ENCODE measurements at places on chromosomes 3 and 15. TPM values are rescaled to one million over a fixed set of nuclear protein-coding genes. Genes with fewer than 3 reads are reported as not detected.

GRCh38 chr3:129503471-129504291 lies 24.8 kb upstream of the RHO start:
- DNase-seq = no peak

The ABHD17C gene
- 2.0 TPM for total RNA-seq

The CLRN1 gene
- total RNA-seq = not detected

DNA sequence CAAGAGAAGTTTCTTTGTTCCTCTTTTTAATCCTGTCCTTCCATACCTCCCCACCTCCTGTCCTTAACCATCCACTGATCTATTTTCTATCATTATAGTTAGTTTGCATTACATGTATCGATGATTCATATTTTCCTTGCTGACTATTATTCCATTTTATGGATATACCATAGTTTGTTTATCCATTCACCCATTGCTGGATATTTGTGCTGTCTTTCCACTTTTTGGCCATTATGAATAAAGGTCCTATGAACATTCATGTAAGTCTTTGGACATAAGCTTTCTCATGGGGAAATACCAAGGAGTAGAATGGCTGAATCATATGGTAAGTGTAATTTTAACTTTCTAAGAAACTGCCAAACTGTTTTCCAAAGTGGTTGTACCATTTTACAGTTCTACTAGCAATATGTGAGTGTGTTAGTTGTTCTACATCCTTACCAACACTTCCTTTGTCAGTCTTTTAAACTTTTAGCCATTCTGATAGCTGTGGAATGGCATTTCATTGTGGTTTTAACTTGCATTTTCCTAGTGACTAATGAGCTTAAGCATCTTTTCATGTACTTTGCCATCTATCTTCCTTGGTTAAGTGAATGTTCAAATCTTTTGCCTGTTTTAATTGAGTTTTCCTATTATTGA lies 11.7 kb downstream of the ATP6V1A start:
- no peak for DNase-seq

DNA sequence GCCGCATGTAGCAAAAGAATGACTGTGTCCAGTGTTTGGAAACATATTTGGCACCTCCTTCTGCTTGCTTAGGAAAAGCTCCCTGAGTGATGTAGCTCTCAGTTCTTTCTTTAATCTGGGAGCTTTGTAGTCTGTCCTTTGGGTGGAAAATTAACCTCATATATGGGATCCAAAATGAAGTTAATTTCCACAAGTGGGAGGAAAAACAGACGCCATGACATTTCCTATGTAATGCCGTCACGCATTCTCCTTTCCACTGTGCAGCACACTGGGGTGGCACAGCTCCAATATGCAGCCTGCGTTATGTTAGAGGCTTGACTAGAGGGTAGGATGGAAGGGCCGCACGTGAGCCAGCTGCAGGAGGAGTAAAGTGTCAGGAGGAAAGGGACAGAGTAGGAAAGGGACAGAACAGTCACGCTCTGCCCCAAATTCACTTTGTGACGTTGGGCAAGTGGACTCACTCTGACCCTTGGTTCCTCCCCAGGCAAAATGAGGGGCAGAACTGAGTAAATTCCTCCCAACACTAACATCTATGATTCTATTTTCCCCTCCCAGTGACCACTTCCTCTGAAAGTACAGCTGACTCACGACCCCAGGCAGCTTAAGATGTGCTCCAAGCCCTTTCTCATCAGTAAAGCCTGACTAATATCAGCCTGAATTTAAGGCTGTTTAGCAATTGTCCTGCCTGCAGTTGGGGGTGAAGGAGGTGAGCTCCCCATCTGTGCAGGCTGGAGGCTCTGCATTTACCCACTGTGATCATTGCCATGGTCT lies 176.5 kb upstream of the PFN2 start:
- no peak for DNase-seq

The XCR1 gene
- total RNA-seq = 0.08 TPM

DNA sequence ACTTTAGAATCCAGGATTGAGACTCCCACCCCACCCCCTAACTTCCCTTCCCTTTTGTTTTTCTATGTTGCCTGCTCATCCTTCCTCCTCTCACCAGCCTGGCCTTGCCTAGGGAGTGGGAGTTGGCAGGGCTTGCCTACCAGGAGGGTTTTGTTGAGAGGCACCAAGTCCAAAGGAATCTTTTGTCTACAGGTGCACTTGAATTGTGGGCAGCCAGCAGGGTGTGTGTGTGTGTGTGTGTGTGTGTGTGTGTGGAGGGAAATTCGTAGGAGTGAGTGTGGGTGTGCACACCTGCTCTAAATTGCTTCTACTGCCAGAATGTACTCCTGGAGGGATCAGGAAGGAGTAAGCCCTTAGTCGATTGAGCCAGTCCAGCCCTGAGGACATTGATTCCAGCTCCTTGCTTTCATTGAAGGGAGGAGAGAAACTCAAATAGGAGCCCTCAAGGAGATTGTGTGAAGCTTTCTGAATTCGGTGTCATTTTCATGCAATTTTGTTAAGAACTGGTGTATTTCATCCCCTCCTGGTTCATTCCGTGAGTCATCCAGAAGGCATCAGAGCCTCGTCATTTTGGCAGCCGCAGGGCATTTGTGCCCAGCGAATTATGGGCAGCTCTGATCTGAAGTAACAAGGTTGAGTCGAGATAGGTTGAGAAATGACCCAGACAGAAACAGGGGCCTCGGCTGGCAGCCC lies 112.1 kb downstream of the SLCO3A1 start:
- no peak for DNase-seq

- DNase-seq = no peak
Observed at GRCh38 chr3:69012100-69012799, 1.2 kb downstream of the EOGT start.
